ENCODE measurements at places on chromosomes 3 and 15. TPM values are rescaled to one million over a fixed set of nuclear protein-coding genes. Genes with fewer than 3 reads are reported as not detected.

DNA sequence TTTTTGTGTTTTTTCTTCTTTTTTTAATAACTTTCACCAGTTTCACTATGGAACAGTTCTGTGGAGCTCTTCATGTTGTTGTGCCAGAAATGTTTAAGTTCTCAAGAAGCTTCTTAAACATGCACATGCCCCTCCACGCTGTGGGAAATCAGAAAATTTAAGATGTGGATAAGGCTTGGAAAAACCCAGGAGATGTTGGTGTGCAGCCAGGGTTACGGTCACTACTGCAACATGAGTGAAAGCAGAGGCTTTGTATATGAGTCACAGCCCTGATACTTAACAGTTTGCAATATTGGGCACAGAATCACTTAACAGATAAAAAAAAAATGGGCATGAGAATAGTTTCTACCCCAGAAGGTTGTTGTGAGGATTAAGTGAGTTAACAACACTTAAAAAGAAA, 399.9 kb downstream of the LRTM1 start:
- no peak for DNase-seq

Gene GUCA1C
- total RNA-seq: not detected

Gene SLC27A2
- total RNA-seq: 0.61 TPM

Gene SPTSSB
- total RNA-seq: not detected
